ENCODE measurements at places on chromosomes 7 and 10. TPM values are rescaled to one million over a fixed set of nuclear protein-coding genes. Genes with fewer than 3 reads are reported as not detected.

DNA sequence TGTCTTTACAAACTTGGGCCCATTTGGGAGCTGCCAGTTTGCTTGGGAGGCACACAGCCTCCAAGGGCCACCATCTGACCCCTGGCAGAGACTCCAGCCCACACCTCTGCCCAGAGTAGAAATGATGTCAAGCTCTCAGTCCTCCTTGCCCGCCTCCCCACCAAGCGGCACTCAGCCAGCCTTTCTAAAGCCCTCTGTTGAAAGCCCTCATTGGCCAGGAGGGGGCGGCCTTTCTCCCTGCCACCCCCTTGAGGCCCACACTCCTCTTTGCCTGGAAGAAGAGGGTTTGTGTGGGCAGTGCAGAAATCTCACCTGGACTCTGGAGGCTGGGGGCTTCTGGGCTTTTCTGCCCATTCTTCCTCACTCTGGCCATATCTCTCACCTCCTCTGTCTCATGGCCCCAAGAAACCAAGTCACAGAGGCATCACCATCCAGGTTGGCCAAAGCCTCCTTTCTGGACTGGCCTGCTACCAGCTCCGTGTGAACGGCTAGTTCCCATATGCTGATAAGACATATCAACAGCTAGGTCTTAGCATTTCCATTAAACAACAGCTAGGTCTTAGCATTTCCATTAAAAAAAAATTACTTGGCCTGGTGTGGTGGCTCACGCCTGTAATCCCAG is 36.1 kb downstream of the UBTD1 start:
- no peak for DNase-seq

Gene NPFFR1
- polyA plus RNA-seq, result not detected

- no peak for DNase-seq
Observed at GRCh38 chr7:30841025-30841735, 70.0 kb downstream of the MINDY4 start.

Gene ZNF239
- 0.90 TPM for polyA plus RNA-seq

Gene ASZ1
- polyA plus RNA-seq, result not detected

GRCh38 chr7:30974605-30975255 is 11.0 kb downstream of the GHRHR start:
- DNase-seq, result no peak

- DNase-seq, result no peak
Observed at GRCh38 chr7:130461272-130461671, 20.5 kb upstream of the CEP41 start.

- DNase-seq, result no peak
Observed at GRCh38 chr10:103373544-103373943, 5.8 kb downstream of the TAF5 start.

GRCh38 chr10:69578508-69578991 is 5.3 kb upstream of the NEUROG3 start:
- DNase-seq, result no peak

DNA sequence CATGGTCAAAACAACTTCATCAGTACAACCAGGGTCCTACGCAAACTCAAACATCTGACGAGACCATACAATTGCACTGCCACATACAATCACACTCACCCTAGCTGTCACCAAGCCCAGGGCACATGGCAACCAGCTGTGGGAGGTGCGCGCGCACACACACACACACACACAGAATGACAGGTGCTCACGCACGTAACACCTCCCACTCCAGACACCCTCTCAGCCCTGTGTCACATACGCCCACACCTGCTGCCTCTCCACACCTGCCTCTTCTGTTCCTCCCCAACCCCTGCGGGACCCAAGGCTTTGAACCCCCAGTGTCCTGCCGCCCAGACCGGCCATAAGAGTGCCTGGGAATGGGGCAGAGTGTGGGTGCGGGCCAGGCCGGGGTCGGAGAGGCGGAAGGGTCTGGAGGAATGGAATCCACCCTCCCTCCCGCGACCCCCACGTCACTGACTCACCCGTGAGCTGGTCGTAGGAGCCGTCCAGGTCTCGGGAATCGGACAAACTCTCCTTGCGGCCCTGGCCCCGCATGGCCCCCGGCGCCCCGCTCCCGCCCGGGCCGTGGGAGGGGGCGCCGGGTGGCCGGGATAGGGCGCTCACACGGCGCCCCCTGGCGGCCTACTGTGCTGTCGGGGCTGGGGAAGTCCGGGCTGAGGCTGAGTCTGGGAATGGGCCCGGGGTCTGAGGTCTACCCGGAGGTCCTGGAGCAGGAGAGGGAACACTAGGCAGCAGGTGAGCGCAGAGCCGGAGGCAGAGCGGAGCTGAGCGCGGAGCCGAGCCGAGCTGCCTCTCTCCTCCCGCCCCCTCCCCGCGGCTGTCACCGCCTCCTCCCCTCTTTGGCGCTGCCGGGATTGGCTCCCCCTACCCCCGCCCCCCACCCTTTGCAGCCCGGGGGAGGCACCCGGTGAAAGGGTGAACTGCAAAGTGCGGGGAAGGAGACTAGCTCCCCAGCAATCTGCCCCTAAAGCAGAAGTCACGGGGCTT is at the start of gene KCNIP2:
KCNIP2 (minus strand) TSS at position 769 of the 990 bp plus-strand sequence; CDS start at position 537, 232 bp downstream.
- peak; percentile 76 for DNase-seq

- DNase-seq, result no peak
Observed at GRCh38 chr7:99863847-99864440, 12.9 kb downstream of the OR2AE1 start.
